ENCODE measurements at places on chromosomes 5 and 9. TPM values are rescaled to one million over a fixed set of nuclear protein-coding genes. Genes with fewer than 3 reads are reported as not detected.

Gene NFIB
- 73.4 TPM for total RNA-seq

DNA sequence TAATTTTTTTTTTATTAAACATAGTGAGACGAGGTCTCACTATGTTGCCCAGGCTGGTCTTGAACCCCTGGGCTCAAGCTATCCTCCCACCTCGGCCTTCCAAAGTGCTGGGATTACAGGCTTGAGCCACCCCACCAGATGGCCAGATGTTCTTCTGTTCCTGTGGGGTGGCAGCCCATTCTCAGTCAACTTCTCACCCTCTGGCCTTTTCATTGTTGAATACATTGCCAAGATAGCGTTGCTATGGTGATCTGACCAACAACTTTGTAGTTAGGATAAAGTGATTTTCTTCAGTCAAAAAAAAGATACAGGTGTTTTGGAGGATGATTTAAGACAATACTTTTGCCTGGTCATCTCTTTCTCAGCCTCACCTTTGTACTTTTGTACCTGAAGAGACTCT, 109.1 kb downstream of the EGFLAM start:
- no peak for DNase-seq

Gene FAM221B
- not detected for total RNA-seq

GRCh38 chr5:134949316-134949715, 18.4 kb upstream of the CATSPER3 start:
- DNase-seq = no peak

DNA sequence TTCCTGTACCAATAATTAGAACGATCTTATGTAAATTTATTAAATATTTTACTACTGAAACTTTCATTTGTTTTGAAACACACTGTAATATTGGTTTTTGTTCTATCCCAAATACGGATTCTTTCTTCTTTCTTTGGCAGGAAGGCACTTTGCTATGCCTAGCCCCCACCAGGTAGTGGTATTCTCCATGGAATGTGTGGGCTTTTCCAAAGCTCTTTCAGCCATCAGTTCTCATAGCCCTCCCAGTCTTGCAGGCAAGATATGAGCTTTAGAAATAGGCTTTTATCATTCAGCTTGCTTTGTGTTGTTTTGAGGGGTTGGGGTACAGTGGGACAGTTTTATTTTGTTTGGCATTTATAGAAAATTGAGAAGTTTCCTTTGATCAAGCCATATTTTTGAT, 107.5 kb downstream of the DMXL1 start:
- no peak for DNase-seq

DNA sequence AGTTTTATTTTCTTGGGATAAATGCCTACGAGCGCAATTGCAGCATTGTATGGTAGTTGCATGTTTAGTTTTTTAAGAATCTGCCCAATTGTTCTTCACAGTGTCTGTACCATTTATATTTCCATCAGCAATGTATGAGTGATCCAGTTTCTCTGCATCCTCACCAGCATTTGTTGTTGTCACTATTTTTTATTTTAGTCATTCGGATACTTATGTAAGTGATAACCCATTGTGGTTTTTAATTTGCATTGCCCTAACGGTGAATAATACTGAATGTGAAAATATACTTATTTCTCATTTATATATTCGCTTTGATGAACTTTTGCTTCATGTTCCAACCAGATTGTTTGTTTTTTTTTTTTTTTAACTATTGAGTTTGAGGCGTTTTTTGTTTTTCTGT, 33.7 kb upstream of the PWWP2A start:
- no peak for DNase-seq

Gene HMCN2
- 5.2 TPM for total RNA-seq

- no peak for DNase-seq
These were observed 279.6 kb downstream of the ARRDC3 start for GRCh38 chr5:91103353-91104061.

Gene RANBP3L
- total RNA-seq = 3.2 TPM

DNA sequence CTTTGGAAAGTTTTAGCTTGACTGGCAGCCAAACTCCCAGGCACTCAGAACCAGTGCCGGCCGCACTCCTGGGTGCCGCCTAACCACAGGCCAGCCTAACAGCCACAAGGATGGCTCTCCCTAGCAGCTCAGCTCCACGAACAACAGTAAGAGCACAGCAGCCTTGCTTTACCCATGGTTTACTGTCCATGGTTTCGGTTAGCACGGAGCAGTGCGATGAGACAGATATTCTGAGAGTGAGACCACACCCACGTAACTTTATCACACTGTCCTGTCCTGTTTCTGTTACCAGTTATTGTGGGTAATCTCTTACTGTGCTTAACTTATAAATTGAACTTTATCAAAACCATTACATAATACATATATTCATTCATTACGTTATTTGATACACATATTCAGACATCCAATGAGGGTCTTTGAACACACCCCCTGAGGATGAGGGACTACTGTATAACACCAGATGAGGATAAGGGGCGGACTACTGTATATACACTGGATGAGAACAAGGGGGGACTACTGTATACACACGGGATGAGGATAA, 12.4 kb downstream of the CLPTM1L start:
- DNase-seq = no peak

Gene MOB3B
- total RNA-seq = 11.0 TPM

GRCh38 chr9:79685577-79685976, 113.8 kb downstream of the TLE4 start:
- DNase-seq = no peak

Gene RANBP17
- 5.4 TPM for total RNA-seq

Gene TRPM6
- 9.1 TPM for total RNA-seq

- DNase-seq = no peak
These were observed 116.0 kb downstream of the SLC12A2 start for GRCh38 chr5:128199611-128200010.

- no peak for DNase-seq
These were observed 1.0 kb upstream of the DAB2IP start for GRCh38 chr9:121650217-121651007.
